H1 (cell line): ENCODE measurements at places on chromosomes 13 and 19. TPM values are rescaled to one million over a fixed set of nuclear protein-coding genes. Genes with fewer than 3 reads are reported as not detected.

Gene NFKBIB
- polyA plus RNA-seq: 44.1 and 62.3 TPM in 2 replicates

Gene EFNB2
- 7.5 and 8.2 TPM in 2 replicates for polyA plus RNA-seq

Gene ANGPTL4
- polyA plus RNA-seq: 5.1 and 6.5 TPM in 2 replicates

Gene ERICH6B
- not detected in 2 replicates for polyA plus RNA-seq

Gene IGFL3
- polyA plus RNA-seq: 0.12 and 0.28 TPM in 2 replicates

Gene SRRM5
- 0.06 and 0.16 TPM in 2 replicates for polyA plus RNA-seq

Gene PLA2G4C
- polyA plus RNA-seq: 14.9 and 20.5 TPM in 2 replicates

Gene TSHZ3
- polyA plus RNA-seq: 3.1 and 3.8 TPM in 2 replicates

Gene ASF1B
- polyA plus RNA-seq: 59.2 and 65.6 TPM in 2 replicates

Gene RNF225
- 0.17 TPM in 2 replicates for polyA plus RNA-seq

Gene ACTMAP
- 24.1 and 30.3 TPM in 2 replicates for polyA plus RNA-seq

Gene VSIG10L
- polyA plus RNA-seq: 9.9 and 10.4 TPM in 2 replicates

Gene CRX
- polyA plus RNA-seq: 0.06 and 0.08 TPM in 2 replicates

Gene CLDN10
- polyA plus RNA-seq: 30.2 and 43.6 TPM in 2 replicates

Gene KCNK6
- 10.6 TPM in 2 replicates for polyA plus RNA-seq

Gene TEX101
- polyA plus RNA-seq: 0.06 and 0.12 TPM in 2 replicates

Gene NFILZ
- not detected in 2 replicates for polyA plus RNA-seq

Gene TNFSF13B
- polyA plus RNA-seq: 0.03 TPM in 1 of 2 replicates, not detected in the other

Gene KLK15
- not detected in 2 replicates for polyA plus RNA-seq

Gene MAP4K1
- 9.0 and 22.0 TPM in 2 replicates for polyA plus RNA-seq

Gene STOML3
- 0.06 TPM in 1 of 2 replicates, not detected in the other for polyA plus RNA-seq

Gene FLT3LG
- polyA plus RNA-seq: 3.2 and 3.9 TPM in 2 replicates

Gene ZNF613
- polyA plus RNA-seq: 3.8 and 4.7 TPM in 2 replicates
